ENCODE measurements at places on chromosomes 16 and 17.

- DNase-seq: no peak
Observed at GRCh38 chr17:60846175-60846574, 168.5 kb downstream of the BCAS3 start.

DNA sequence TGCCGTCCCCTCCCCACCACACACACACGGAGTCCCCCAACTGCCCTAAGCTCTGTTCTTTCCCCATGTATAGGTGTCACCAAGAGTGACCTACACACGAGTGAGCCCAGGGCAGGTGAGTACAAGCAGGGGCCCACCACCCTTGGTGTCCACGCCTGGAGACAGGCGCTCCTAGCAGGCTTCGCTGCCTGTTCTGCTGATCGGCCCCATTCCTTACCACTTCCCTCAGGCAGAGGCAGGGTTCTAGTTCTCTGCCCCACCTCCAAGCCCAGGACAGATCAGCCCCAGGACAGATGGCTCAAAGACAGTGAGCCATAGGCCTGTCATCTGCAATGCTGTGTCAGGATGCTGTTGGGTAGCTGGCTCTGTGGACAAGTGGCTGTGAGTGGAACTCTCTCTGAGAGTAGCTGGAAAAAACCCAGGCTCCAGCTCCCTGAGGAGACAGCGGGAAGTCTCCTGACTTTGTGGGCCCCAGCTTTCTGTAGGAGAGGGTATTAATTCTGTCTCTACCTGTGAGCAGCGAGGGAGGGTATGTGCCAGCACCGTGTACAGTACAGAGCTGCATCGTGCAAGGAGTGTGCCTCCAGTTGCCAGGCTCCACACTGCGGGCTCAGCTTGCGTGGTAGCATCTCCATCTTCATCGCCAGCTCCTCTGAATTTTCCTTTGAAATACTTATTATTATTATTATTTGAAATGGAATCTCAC is 897 bp downstream of the TP53I13 start:
- no peak for DNase-seq

DNA sequence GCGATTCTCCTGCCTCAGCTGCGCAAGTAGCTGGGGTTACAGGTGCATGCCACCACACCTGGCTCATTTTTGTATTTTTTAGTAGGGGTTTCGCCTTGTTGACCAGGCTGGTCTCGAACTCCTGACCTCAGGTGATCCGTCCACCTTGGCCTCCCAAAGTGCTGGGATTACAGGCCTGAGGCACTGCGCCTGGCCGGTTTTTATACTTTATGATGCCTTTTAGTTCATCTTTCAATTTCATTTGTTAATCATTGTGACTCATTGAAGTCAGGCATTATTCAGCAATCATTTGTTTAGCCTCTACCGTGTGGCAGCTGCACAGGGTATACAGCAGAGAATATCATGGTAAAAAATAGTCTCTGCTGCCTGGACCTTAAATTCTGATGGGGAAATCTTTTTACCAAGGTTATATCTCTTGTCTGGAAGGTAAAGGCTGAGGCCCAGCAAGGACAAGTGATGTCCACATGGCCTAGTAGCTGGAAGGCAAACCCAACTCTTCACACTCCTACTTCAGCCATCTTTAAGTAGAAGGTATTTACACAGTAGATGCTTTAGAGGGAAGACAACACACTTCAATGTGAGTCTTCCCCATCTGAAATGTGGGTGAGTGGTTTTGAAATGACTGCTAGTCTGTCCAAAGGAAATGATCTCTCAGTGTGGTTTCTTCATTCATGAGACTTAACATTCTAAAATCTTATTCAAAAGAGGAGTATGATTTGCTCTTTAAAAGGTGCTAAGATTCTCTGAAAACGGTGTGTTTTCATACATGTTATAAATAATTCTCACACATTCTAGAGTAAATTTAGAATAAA is 2.4 kb downstream of the PRPSAP2 start:
- peak; percentile 13 for DNase-seq

DNA sequence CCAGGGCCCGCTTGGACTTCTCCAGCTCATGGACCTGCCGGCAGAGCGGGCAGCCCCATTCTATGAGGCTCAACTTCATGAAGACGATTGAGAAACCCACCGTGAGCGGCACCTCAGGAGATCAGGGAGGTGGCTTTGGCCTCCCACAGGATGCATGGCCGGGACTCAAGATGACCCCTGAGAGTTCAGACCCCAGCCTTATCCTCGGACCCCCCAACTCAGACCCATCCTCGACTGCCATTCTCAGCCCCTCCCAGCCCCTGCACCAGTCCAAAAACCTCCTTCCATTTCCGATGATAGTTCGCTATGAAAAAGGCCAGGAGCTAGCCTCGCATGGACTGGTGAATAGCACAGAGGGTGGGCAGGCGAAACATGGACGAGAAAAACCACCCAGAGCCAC is 71.0 kb downstream of the NDE1 start:
- no peak for DNase-seq

DNA sequence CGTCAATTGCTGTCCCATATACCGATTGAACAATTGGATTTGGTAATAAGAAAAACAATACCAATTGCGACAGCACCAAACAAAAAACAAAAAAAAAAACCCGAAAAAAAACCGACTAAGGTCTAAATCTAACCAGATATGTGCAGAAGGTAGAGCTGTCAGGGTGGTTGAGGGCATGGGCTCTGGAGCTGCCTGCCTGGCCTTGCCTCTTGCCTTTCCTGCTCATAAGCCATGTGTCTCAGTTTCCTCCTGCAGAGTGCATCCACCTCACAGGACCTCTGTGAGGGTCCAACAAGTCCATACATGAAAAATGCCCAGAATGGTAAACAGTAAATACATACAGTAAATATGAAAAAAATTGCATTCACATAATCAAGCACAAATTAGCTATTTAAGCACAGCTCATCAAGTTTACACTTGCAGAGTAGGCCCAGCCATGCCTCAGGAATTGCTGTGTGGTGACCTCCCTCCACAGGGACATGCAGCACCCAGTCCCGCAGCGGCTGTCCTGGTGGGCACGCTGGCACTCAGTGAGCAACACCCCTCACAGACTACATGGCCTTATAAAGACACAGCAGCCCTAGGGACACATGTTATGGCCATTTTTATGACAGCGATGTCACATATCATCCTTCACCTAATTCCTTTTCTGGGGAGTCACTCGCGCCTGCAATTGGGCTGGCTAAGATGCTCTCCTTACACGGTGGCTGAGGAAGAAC is 17.9 kb downstream of the TBC1D28 start:
- no peak for DNase-seq

DNA sequence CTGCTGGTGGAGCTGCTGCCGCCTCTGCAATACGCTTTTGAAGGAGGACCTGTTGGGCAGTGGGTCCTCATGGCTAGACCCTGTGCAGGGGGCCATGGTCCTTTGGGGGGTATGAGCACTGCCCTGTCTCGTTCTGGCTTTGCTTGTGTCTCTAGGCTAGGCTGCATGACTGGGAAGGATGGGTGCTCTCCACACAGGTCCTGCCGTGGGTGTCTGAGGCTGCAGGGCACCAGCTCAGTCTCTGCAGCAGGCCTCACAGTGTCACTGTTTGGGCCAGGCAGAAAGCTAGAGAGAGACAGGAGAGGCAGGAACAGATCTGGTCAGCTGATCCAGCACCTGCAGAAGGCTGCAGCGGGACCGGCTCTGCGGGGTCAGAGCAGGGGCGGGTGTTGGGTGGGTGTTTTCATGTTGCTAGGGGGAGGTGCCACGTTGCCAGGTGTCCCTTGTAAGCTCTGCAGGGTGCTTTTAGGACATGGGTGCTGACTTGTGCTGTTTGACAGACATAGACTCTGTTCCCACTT is 111.4 kb downstream of the SNX29 start:
- peak; percentile 34 for DNase-seq

DNA sequence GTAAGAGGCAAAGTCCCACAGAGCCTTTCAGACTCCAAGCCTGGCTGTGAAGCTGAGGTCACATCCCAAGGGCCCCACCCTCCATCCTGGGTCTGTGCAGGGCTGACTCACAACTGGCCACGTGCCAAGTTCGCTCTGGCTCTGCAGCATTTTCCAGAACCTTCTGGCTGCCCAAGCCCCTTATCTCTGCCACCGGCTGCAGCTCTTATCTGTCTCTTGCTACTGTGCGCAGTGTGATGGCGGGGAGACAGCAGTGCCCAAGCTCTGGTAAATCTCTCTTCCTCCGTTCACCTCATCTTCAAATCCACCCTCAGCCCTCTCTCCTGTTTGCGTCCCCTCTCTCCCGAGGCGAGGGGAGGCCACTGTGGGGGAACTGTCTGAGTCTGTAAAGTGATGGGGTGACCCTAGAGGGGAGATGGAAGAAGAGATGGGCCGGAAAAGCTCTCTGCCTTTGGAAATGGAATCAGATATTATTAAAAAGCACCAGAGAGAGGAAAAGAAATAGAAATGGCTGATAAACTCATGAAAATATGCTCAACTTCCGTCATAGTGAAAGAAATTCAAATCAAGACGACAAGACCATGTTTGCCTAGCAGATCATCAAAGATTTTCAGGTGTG is 162.7 kb upstream of the CDC42EP4 start:
- peak; percentile 3 for DNase-seq

GRCh38 chr17:62456016-62456415 is 22.6 kb upstream of the TLK2 start:
- DNase-seq: no peak

- no peak for DNase-seq
Observed at GRCh38 chr17:78390241-78391050, 12.0 kb downstream of the PGS1 start.

GRCh38 chr17:59483860-59484259 is 81.5 kb upstream of the DHX40 start:
- no peak for DNase-seq

GRCh38 chr16:52389045-52389444 is 157.9 kb downstream of the TOX3 start:
- DNase-seq: no peak

DNA sequence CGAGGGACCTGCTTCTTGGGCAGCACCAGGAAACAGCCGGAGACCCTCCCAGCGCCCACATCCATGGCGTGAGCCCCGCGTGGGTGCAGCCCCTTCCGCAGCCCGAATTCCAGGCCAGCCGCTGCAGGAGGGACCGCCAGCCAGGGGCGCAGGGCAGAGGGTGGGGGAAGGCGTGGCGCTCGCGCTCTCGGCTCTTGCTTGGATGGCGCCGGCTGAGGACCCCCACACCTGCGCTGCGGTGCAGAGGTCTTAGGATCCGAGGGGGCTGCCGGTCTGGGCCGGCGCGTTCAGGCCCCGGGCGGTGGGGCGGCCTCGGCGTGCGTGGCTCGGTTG is 28.8 kb downstream of the ACTG1 start:
- no peak for DNase-seq

GRCh38 chr17:51767287-51767686 is 391.2 kb downstream of the CA10 start:
- DNase-seq: no peak

- no peak for DNase-seq
Observed at GRCh38 chr16:66927918-66928649, 2.7 kb upstream of the RRAD start.

DNA sequence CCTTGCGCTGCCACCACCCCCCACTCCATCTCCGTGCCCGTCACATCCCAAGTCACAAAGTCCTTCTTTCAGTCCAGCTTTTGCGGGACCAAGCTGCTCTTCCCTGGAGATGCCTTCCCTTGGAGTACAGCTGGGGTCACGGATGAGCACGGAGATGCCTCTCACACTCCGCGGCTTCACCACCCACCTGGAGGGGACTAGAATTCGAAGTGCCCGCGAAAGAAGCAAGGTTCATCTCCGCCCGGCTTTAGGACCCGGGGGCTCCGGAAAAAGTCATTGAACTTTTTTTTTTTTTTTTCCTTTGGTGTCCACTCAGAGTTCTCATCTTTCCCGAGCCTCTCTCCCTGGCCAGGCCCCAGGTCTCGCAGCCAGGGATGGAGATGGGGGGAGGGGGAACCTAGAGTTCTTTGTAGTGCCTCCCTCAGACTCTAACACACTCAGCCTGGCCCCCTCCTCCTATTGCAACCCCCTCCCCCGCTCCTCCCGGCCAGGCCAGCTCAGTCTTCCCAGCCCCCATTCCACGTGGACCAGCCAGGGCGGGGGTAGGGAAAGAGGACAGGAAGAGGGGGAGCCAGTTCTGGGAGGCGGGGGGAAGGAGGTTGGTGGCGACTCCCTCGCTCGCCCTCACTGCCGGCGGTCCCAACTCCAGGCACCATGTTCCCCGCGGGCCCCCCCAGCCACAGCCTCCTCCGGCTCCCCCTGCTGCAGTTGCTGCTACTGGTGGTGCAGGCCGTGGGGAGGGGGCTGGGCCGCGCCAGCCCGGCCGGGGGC is at the start of gene FKBP10:
Gene FKBP10 (plus strand): TSS at position 624 of the 771 bp plus-strand sequence. CDS start 31 bp downstream, at position 655.
- peak; percentile 43 for DNase-seq

DNA sequence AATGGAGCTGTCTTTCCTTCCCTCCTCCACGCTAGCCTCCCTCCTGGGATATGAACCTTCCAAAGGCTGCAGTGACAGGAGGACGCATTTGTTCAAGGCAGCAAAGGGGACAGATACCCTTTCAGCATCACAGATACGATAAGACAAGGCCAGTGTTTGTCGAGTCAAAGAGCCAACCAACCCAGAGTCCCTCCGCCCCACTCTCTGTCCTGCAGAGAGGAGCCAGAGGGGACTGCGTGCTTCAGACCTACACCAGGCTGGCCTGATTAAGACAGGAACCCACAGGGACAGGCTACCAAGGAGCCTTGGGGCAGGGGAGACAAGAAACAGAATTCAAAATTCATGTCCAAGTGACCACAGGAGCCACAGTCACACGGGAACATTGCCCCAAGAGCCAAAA is 72.6 kb upstream of the CDH5 start:
- no peak for DNase-seq

GRCh38 chr17:56313201-56313600 is 159.9 kb downstream of the ANKFN1 start:
- no peak for DNase-seq

- no peak for DNase-seq
Observed at GRCh38 chr16:57024894-57025680, 35.7 kb downstream of the NLRC5 start.

DNA sequence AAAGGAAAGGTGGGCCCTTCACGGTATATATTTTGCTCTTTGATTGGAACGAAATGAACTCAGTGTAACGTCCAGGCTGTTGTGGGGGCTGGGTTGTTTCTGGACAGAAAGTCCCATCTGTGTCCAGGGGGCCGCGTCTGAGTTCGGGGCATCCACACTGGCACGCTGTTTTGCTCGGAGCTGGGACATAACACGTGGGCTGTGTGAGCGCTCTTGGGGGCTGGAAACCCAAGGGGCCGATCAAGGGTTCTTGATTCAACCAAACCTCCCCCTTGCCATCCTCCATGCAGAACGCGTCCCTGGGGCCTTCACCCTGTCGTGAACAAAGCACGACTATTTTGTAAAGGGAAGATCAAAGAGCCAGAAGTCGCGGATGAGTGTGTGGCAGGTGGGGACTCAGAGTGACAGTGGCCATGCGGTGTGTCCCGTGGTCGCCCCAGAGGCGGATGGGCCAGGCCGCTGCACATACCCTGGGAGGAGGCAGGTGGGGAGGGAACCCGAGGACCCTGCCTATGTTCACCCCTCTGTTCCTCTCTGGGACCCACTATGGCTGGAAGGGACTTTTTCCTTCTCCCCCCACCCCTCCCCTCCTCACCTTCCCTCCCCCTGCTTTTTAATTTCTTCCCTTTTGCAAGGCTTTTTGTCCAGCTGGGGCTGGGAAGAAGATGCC is 387.2 kb downstream of the SEC14L1 start:
- no peak for DNase-seq
